GM04504 (cell line): ENCODE measurements at places on chromosomes 12 and 14.

DNA sequence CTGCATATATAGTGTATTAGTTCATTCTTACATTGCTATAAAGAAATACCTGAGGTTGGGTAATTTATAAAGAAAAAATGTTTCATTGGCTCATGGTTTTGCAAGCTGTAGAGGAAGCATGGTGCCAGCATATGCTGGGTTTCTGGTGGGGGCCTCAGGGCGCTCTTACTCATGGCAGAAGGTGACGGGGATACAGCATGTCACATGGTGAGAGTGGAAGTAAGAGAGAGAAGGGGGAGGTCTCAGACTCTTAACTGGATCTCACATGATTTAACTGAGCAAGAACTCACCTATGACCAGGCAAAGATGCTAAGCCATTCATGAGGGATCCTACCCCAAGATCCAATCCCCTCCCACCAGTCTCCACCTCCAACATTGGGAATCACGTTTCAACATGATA lies 15.9 kb upstream of the PAWR start:
- DNase-seq: no peak

- DNase-seq: no peak
Observed at GRCh38 chr12:115811045-115811444, 466.4 kb downstream of the MED13L start.

DNA sequence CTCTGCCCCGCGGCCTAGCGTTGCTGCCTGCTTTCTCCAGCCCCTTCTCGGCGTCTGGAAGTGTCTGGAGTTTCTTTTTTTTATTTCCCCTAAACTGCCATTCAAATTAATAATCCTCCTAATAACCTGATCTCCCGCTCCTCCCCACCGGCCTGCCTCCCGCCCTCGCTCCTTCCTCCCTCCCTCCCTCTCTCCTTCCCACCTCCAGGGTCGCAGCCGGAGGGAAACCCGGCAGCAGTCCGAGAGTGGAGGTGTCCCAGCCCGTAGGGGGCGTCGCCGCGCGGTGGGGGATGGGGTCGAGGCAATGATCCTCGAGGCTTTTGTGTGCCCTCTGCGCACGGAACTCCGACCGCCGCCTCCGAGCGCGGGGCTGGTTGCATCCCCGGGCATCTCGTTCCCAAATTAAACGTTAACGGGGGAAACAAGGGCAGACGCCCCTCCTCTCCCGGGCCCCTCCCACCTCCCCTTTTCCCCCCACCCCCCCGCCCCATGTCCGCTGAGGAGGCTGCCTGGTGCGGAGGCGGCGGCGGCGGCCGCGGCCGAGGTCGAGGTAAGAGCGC lies 1.0 kb upstream of the SOCS2 start:
- DNase-seq: no peak

DNA sequence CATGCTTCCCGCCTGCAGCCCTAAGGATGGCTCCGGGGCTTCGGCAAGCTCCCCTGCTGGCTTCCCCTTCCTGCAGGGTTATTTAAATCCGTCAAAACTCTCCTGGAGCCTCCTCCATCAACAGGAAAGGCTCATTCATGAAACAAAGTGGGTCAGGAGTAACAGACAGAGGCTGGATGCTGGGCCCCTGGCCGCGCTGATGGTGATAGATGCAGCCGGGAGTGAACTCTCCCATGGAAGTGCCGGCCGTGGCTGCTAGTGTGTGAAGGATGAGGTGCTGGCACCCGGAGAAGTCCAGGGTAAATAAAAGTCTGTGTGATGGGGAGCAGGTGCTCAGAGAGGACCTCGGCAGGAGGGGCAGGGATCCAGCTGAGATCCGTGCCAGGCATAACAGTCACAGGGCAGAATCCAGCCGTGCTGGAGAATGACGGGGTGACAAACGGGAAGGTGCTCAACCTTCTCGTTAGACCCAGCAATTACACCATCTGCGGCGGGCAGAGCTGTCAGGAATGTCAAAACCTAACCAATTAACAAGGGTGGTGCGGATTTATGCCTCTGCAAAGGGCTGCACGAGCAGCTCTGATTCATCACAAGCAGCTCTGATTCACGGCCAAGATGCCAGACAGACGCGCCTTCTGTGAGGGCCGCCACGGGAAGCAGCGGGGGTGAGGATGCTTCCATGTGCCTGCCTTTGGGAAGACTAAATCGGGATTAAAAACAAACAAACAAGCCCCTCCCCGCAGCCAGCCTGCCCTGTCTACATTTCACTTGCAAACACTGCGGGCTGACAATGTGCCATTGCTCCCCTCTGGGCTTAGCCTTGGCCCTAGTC lies 55.6 kb downstream of the SYNE3 start:
- DNase-seq: peak; percentile 76

GRCh38 chr14:85159726-85160125 lies 370.2 kb upstream of the FLRT2 start:
- DNase-seq: no peak

DNA sequence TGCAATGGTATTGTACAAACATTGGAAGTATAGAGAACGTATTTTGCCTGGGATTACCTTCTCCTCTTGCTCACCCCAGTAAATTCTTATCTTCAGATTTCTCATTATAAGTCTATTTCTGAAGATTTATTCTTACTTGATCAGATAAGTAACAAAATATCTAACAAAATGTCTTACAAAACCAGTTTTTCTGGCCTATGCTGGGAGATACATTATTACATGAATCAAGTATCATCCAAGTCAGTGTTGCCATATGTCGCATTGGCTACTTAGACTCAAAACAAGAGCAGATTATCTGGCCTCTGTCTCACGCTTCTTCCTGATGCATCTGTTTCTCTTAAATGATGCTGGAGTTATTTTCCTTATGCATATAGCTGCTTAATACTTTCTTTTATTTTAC lies 408.5 kb downstream of the CCER1 start:
- DNase-seq: no peak

DNA sequence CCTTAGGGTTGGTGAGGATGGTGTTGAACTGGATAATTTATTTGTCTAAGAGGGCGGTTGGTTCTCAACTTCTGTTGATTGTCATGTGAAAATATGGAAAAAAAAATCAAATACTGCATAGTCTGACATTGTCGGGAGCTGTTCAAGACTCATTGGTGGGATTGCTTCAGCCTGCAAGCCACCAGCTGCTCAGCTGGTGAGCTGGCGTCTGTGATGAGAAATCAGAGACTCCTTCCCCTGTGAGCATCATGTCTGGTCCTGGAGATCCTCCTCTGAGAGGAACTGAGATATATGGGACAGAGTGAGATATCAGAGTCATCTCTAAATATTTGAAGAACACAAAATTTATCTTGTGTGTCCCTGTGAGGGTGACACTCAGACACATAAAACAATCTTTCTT lies 49.9 kb downstream of the TRIM9 start:
- no peak for DNase-seq

DNA sequence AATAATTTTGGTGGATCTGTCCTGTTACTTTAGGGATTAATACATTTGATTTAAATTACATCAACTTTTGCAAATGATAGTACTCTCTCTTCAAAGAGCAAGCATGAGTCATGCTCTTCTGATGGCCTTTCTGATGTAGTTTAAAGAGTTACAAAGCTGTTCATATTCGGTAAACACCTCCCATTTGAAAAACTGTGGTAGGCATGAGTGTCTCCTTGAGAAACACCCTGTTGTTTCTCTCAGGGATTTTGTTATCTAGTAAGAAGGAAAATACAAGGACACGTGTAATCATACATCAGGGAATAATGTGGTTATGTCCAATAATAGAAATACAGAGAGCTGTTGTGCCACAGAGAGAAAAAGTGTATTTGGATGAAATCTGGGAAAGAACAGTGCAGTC lies 53.3 kb upstream of the E2F7 start:
- no peak for DNase-seq

DNA sequence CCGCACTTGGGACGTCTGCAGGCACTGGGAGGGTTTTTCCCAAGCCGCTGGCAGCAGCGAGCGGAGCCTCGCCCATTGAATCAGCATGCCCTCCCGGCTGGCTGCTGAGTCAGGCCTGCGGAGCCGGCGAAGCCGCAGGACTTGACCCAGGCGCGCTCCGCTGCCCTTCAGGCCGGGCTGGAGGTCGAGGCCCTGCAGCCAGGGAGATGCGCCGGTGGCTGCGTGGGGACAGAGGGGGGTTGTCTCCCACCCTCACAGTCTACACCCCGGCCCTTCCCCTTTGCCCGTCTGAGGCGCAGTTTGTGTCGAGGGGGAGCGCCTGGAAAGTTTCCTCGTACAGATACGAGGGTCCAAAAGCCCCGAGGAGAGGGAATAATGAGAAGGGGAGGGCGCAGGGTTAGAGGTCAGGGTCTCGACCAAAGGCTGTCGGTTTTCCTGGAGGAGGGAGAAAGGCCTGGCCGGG lies 759 bp upstream of the KLC1 start:
- peak; percentile 63 for DNase-seq

DNA sequence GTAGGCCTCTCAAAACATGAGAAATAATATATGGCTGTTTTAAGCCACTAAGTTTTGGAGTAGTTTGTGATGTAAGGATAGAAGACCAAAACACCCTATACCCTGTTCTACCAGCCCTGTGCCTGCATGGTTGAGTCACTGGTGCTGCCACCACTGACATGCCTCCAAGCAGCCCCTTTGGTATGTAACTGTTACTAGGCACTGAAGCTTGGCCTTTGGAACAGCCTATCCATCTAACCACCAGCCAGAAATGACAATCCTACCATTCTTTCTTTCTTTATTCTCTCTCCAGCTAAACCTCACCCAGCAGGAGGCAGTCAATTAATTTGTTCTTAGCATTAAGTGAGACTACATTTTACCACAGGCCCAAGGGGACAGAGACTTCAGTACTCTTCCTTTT lies 240.3 kb downstream of the MSRB3 start:
- no peak for DNase-seq

DNA sequence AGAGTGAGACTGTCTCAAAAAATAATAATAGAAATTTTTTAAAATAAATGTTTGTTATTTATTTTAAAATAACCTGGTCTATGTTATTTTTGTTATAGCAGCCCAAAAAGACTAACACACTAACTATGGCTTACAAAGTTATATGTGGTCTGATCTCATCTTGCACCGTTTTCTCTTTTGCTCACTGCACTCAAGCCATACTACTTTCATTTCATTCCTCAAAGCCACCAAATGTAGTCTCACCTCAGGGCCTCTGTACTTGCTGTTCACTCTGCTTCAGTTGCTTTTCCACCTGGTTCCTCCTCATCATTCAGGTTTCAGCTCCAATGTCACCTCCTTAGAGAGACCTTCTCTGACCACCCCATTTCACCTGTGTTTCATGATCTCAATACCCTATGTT lies 55.2 kb upstream of the MDM1 start:
- no peak for DNase-seq

DNA sequence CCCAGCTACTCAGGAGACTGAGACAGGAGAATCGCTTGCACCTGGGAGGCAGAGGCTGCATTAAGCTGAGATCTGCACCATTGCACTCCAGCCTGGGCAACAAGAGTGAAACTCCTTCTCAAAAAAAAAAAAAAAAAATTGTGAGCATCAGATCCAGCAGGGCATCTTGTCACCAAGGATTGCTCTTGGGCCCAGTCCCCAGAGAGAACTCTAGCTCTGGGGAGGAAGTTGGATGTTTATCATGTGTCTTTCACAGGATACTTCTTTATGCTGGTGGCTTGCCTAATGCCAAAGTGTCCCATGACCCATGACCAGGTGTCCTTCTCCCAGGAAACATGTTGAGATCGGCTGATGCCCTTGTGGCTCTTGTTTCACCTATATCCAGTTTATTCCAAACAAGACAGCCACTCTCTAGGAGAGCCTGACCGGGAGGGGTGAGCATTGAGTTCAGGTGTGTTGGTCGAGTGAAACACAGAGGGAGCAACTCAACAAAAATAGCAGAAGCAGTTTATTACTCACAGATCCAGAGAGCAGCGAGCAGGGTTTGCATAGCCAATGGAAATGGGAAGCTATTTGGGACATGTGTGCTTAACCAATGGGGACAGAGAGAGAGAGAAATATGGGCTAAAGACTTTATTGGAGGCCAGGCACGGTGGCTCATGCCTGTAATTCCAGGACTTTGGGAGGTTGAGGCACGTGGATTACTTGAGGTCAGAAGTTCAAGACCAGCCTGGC lies 6.6 kb upstream of the TCHP start:
- DNase-seq: no peak

DNA sequence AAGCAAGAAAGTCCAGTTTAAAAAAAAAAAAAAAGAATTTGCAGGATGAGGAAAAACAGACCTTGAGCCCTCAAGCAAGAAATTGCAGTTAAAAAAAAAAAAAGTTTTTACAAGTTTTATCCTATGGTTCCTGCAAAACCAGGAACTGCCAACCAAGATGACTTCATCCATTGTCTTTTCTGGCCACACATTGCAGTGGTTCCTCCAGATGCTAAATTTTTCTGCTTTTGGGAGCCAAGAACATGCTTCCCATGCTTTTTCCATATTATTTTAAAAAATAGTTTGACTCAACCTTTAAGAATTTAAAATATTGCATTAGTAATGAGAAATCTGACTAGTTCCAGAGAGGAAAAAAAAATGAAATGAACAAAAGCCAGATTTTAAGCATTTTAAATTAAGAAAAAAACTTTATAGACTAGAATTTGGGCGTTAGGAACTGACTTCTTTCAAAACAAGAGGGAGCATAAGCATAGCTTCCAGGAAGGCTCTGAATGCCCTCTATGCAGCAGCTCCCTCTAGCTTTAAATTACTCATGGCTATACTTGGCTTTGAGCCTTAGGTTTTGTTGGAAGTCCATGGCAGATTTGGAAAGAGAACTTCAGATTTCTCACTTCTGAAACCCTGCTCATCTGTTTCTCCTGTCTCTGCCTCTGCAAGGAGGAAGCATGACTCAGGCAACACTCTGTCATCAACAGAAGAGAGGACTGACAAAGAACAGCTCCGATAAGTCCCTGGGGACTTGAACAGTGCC lies 124.5 kb downstream of the GPR65 start:
- peak; percentile 60 for DNase-seq
